Stimulated activated CD4-positive, alpha-beta T cell treated with anti-CD3 and anti-CD28 coated beads, Interleukin-15, amount 100 ng/mL, for 1 hour (primary cell): ENCODE measurements at places on chromosomes 7 and 10.

GRCh38 chr10:17062955-17063484 lies 66.6 kb downstream of the CUBN start:
- no peak for DNase-seq

- no peak for DNase-seq
Measured at GRCh38 chr7:101189109-101189508, 9.0 kb upstream of the NAT16 start.

DNA sequence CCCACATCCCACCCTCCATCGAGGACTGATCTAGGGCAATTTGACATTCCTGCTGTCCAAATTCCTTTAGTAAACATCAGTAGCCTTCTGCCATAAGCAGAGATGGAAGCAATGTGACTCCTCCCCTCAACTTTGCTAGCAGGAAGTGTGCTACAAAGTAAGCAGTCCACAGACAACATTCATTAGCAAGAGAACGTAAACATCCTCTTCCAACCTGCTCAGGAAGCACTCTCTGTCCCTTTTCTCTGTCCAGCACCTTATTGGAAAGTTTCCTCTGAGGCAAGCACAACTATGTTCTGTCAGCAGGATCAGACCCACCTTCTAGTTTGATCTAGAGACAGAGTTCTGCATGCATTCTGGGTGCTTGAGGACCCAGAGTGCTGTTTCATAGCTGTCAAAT lies 48.1 kb upstream of the LRGUK start:
- DNase-seq: no peak

DNA sequence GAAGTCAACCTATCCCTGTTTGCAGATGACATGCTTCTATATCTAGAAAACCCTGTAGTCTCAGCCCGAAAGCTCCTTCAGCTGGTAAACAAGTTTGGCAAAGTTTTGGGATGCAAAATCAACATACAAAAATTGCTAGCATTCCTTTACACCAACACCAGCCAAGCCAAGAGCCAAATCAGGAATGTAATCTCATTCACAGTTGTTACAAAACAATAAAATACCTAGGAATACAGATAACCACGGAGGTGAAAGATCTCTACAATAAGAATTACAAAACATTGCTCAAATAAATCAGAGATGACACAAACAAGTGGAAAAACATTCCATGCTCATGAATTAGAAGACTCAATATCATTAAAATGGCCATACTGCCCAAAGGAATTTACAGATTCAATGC lies 50.4 kb upstream of the ZNF365 start:
- DNase-seq: no peak

- no peak for DNase-seq
Measured at GRCh38 chr10:8033812-8034465, 20.5 kb upstream of the GATA3 start.

- no peak for DNase-seq
Measured at GRCh38 chr7:141674171-141674671, 27.7 kb downstream of the DENND11 start.

DNA sequence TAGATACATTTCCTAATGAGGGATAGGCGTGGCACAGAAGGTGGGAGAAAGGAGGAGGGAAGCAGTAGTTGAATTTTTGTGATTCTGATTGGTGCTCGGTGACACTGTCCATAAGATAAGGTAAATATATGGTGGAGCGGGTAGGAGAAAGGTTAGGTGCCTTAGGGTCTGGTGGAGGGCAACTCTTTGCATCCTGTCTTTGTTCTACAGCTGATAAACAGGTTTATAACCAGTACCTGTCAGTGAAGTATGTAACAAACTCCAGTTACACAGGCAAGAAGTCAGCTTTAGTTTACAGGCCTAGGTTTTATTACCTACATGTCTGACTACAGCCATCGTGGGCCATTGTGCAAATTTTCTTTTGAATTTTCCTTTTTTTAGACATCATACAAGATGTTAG lies 10.9 kb upstream of the FAM180A start:
- DNase-seq: no peak

DNA sequence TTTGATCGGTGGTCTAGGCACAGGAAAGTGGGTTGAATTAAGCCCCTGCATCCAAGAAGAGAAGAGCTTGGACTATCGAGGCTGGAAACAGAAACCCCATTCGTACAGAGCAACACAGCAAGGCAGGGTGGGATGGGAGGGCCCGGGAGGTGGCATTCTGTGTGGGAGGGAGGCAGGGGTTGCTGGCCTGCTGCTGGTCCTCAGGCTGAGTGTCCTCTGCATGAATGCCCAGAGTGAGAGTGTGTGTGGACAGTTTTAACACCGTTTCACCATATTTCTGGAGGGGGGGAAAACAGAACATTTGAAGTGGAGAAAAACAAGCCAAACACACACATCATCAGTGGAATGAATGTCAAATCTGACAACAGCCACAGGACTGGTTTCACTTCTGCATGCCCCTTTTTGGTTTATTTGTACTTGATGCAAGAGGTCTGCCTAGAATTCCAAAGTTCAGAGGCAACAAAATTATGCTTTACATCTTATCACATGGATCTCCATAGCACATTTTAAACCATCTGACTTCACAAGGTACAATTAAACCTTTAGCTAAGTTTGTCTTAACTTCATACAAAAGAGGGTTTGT lies 11.1 kb upstream of the ENO4 start:
- no peak for DNase-seq

DNA sequence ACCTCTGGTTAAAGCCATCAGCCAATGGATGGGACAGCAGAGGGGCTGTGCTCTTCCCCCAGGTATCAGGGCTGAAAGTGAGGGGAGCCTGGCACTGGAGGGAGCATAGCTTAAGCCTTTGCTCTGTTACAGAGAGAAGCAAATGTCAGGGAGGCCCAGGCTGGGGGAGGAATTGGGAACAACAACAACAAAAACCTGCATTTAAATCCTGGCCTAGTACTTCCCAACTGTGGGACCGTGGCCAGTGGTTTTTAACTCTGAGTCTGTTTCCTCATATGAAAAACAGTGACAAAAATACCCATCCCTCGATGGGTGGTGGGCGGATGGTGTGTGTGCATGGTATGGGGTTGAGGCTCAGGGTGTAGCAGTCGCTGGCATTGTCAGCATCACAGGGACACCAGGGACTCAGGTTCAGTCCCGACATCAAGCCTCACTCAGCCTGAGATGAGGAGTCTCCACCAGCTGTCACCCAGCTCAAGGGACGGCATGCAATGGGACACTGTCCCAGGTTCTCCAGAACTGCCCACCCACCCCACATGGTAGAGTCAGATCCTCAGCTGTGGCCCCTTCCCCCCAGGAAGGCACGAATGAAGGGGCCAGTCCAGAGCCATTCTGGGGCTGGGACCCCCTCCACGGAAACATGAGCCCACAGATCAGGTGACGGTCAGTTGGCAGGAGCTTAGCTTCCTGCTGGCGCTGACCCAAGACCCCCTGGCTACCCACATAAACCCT lies 74.5 kb downstream of the AFAP1L2 start:
- no peak for DNase-seq

GRCh38 chr7:157691586-157692459 lies 355.0 kb downstream of the DNAJB6 start:
- DNase-seq: no peak

GRCh38 chr7:39880556-39880955 lies 69.5 kb upstream of the CDK13 start:
- no peak for DNase-seq

GRCh38 chr7:16369855-16370254 lies 51.5 kb downstream of the CRPPA start:
- no peak for DNase-seq

DNA sequence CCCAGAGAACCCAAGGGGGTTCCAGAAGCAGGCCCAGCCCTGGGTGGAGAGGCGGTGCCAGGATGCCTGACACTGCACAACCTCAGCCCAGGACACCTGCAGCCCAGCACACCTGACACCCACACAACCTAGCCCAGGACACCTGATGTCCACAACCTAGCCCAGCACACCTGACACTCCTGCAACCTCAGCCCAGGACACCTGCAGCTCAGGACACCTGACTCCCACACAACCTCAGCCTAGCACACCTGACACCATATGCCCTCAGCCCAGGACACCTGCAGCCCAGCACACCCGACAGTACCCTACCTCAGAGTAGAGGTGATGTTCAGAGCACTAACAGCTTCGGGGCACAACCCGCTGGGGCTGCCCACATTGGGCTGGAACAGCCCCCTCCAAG lies 87.3 kb downstream of the PAXIP1 start:
- no peak for DNase-seq

DNA sequence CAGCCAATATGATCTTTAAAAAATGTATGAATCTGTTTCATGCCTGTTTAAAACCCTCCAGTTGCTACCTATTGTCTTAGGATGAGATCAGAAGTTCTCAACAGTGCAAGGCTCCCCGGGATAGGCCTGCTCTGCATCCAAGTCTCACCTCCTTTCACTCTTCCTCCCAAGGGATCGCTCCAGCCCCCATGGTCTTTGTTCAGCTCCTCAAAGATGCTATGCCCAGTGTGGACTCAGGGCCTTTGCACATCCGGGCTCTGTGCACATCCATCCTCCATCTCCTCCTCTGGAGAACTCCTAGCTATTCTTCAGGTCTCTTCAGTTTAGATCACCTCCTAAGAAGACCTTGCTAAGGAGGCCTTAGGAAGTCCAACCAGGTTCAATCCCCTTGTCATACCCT lies 82.7 kb upstream of the LEP start:
- DNase-seq: no peak

DNA sequence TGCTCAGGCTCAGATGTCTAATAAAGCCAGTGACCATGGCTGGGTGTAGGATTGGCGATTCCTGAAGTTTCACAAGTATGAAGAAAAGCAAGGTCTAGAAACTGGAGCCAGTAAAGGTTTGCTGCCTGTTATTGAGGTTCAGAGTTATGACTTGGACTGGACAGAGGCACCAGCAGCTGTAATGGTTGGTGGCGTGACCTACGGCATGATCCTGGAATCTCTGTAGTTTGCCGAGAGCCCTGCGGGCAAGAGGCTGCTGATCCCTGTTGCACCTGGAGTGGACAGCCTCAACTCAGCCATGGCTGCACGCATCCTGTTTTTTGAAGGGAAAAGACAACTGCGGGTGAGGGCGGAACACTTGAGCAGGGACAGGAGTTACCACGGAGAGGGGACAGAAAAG lies 22.4 kb upstream of the SNX13 start:
- no peak for DNase-seq

DNA sequence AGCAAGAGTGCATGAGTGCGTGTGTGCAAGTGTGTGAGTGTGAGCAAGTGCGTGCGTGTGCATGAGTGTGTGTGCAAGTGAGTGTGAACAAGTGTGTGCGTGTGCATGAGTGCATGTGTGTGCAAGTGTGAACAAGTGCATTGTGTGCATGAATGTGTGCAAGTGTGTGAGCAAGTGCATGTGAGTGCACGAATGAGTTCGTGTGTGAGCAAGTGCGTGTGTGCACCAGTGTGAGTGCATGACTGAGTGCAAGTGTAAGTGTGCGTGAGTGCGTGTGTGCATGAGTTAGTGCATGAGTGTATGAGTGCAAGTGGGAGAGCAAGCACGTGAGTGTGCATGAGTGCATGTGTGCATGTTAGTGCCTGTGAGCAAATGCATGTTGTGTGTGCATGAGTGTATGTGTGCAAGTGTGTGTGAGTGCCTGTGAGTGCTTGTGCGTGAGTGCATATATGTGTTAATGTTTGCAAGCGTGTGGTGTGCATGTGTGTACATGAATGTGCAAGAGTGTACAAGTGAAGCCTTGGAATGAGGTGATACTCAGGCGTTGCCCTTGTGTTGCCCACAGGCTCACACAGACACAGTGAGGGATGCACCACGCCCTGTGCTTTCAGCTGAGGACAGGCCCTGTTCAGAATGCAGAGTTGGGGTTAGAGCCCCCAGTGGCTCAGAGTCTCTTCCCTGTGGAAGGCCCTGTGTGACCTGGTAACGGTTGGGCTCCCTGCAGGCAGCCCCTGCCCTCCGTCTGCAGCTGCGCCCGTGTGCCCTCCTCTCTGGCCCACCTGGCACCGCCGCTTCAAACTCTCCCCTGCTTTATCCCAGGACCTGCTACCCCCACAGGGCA lies 97.1 kb downstream of the NKX6-2 start:
- DNase-seq: no peak

- no peak for DNase-seq
Measured at GRCh38 chr10:128579901-128580300, 453.7 kb upstream of the MKI67 start.

DNA sequence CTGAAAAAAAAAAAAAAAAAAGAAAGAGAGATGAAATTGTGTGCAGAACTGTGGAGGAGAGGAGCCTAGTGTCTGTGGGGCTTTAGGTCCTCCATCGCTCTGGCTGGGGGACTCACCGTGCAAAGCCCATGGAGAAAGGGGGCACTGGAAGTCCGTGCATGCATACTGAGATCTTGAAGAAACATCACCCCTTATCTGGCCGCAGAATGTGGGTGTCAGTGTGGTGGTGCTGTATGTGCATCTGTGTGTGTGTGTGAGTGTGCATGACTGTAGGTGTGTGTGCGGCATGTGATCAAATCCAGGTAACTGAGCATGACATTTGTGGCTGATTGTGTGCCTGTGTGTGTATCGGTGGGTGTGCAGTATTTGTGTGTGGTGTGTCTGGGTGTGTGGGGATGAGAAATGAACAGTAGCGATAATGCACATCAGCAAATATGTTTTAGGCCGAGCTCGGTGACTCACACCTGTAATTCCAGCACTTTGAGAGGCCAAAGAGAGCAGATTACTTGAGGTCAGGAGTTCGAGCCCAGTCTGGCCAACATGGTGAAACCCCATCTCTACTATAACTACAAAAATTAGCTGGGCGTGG lies 8.8 kb upstream of the CLDN3 start:
- DNase-seq: no peak

- DNase-seq: no peak
Measured at GRCh38 chr10:97567891-97568290, 4.7 kb upstream of the ANKRD2 start.

DNA sequence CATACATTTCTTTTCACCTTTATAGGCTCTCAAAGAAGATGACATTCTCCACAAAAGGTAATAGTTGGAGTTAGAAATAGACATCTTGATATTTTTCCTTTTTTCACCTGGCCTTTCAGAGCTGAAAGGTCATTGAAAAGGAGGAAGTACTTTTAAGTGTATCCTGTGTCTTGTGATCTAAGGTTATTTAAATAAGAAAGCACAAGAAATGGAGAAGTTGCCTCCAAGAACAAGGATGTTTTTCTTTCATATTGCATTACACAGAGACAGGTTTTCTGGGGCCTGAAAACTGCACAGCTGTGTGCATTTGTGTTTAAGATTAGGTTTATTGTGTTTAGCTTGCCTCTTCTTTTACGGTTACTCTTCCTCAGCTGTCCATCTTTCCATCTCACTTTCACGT lies 103.4 kb upstream of the SEMA3D start:
- no peak for DNase-seq

- no peak for DNase-seq
Measured at GRCh38 chr7:28688651-28689050, 269.5 kb downstream of the TRIL start.
